Stimulated activated CD8-positive, alpha-beta memory T cell treated with anti-CD3 and anti-CD28 coated beads, Interleukin-15, amount 100 ng/mL, for 48 hours (primary cell): ENCODE measurements at places on chromosomes 5 and 9.

DNA sequence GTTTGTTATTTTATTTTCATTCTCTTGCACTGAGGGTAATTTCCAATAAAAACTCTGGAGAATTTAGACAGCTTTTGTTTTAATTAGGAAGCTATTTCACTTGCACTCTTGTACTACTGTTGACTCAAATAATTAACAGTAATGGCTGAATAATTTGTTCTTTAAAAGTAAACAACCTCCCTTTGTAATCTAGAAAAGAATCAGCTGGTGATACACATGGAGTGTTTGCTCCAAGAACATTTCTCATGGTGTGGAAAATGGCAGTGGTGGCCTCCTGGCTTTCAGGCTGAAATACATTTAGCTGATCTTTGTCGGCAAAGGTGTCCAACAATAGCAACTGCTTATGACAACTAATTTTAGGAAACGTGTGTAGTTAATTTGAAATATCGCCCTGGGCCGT lies 129.4 kb downstream of the C9orf152 start:
- no peak for DNase-seq

DNA sequence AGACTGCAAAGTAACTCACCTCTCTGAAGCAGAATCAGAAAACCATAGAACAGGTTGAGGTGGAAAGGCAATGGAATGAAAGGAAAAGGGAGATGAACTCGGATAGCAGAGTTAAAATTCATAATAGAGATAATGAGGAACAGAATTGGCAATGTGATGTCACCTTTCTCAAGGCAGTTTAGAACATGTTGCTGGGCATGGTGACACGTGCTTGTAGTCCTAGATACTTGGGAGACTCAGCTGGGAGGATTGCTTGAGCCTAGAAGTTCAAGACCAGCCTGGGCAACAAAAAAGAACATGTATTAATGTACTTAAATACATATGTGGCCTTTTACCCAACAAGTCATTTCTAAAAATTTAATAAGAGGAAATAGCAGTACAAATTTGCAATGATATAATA lies 81.6 kb upstream of the MIER3 start:
- no peak for DNase-seq

GRCh38 chr5:38547257-38547656 lies 9.2 kb downstream of the LIFR start:
- no peak for DNase-seq

DNA sequence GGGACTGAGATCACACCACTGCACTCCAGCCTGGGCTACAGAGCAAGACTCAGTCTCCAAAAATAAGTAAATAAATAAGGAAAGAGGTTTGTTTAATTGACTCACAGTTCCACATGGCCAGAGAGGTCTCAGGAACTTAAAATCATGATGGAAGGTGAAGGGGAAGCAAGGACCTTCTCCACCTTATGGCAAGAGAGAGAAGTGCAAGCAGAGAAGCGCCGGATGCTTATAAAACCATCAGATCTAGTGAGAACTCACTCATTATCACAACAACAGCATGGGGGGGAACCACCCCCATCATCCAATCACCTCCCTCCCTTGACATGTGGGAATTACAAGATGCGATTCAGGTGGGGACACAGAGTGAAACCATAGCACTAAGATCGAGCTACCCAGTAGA lies 22.8 kb upstream of the RGMB start:
- DNase-seq: no peak

DNA sequence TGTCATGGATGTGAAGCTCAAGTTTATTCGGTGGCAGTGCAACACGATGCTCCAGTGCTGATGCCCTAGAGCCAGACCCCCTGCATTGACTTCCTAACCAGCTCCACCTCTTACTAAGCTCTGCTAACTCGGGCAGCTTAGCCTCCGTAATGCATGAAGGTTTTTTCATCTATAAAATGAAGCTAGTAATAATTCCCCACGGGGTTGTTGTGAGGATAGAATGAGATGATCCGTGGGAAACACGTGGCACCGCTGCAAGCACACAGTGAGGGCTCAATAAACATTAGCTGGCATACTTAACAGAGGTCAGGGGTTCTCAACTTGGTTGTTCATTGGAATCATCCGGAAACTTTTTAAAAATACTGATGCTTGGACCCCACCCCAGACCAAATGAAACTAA lies 6.8 kb downstream of the ENC1 start:
- no peak for DNase-seq

- no peak for DNase-seq
These were observed 3.5 kb upstream of the PHYKPL start for GRCh38 chr5:178236126-178236525.
